Activated CD8-positive, alpha-beta T cell treated with anti-CD3 and anti-CD28 coated beads for 36 hours (primary cell): ENCODE measurements at places on chromosomes 12 and 14.

- DNase-seq, result no peak
Measured at GRCh38 chr12:92312463-92312964, 166.9 kb upstream of the BTG1 start.

GRCh38 chr12:68749443-68749842, 3.5 kb downstream of the SLC35E3 start:
- DNase-seq, result no peak

GRCh38 chr12:109591041-109591440, 17.4 kb downstream of the MVK start:
- DNase-seq, result no peak

DNA sequence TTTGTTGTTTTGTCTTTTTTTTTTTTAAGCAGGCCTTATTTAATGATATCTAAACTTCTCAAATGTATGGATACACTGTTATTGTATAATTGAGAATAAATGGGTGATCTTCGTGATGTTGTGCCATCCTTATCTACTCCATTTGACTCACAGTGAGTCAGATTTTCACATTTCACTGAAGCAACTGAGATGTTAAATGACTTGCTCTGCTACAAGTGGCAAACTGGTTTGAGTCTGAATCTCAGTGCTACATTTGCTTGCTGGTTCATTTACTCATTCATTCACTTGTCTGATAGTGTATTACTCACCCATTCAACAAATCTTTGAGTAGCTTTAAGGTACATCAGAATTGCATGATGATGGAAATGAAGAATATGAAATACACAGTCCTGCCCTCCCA, 2.6 kb downstream of the KIAA0586 start:
- DNase-seq, result no peak

DNA sequence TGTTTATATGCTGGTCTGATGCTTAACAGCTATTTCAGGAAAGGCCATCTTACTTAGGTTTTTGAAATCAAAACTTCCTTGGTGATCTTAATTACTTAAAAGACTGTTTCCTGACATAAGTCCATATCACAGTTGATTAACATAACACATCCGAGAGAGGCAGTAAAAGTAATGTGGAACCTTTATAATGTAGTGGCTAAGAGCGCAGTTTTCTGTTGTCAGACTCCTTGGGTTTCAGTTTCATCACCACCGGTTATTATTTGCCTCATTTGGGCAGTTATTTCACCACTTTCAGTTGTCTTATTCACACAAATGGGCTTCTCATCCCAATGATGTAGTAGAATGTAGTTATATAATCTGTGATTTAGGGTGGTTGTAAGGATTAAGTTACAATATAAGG, 30.9 kb downstream of the TBC1D15 start:
- DNase-seq, result no peak

GRCh38 chr12:39404000-39404399, 38.9 kb downstream of the KIF21A start:
- no peak for DNase-seq

- DNase-seq, result no peak
Measured at GRCh38 chr12:125184213-125184967, 119.2 kb downstream of the AACS start.

- DNase-seq, result no peak
Measured at GRCh38 chr14:50398189-50398580, 1.5 kb upstream of the CDKL1 start.

GRCh38 chr12:107092669-107093416, 506 bp downstream of the CRY1 start:
- DNase-seq, result peak; percentile 87

GRCh38 chr12:83065562-83065961, 378.9 kb downstream of the TMTC2 start:
- DNase-seq, result no peak

- no peak for DNase-seq
Measured at GRCh38 chr12:91974541-91975085, 171.0 kb downstream of the BTG1 start.

- DNase-seq, result no peak
Measured at GRCh38 chr12:100437038-100437841, 36.4 kb upstream of the NR1H4 start.

DNA sequence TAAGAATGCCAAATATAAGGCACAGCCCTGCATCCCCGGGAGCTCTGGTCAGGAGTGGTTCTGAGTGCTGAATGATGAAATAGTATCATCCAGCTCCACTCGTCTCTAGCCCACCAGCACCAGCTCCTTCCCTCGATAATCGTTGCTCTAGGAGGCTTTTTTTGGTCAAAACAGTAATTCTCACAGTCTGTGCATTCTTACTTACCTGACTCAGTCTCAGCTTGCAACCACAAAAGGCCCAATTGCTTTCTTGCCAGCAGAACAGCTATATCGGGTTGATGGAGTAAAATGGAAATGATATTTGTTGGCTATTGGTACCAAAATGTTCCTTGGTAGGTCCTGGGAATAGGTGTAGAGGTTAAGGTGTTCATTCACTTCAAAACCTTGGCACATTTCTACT, 94.8 kb downstream of the BMP4 start:
- DNase-seq, result no peak

DNA sequence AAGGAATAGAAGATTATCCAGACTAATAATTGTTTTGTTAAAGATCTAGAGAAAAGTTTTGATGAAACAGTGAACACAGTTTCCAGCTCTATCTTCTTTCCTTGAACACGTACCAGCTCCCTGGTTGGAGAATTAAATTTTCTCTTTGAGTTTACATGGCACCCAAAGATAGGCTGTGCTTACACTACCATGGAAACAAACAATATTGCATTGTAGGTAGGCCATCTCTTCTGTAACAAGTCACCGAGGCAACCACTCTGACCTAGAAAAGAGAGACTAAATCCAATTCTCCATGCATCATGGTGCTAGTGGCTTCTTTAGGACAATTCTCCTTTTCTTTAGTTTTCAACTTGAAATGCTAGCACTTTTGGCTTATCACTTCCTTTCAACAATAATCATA, 9.9 kb downstream of the BMAL2 start:
- no peak for DNase-seq

DNA sequence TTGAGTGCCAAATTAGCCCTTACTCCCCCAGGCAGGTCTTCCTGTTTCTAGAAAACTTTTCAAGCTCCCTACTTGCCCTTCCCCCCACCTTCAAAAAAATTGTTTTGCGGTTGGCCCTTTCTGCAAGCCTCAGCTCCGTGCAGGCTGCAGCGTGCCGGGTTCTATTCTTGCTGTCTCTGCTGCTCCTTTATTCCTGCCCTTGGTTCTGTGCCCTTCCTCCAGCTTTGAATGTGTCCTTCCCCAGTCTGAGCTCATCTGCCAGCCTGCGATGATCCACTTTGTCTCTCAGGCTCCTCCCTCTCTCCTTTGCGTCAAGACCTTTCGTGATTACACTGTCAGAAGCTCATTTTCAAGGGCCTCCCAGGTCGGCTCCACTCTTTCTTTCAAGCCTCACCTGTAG, 98.6 kb downstream of the IRF2BPL start:
- DNase-seq, result peak; percentile 76

- no peak for DNase-seq
Measured at GRCh38 chr12:15720295-15720694, 68.9 kb downstream of the EPS8 start.

DNA sequence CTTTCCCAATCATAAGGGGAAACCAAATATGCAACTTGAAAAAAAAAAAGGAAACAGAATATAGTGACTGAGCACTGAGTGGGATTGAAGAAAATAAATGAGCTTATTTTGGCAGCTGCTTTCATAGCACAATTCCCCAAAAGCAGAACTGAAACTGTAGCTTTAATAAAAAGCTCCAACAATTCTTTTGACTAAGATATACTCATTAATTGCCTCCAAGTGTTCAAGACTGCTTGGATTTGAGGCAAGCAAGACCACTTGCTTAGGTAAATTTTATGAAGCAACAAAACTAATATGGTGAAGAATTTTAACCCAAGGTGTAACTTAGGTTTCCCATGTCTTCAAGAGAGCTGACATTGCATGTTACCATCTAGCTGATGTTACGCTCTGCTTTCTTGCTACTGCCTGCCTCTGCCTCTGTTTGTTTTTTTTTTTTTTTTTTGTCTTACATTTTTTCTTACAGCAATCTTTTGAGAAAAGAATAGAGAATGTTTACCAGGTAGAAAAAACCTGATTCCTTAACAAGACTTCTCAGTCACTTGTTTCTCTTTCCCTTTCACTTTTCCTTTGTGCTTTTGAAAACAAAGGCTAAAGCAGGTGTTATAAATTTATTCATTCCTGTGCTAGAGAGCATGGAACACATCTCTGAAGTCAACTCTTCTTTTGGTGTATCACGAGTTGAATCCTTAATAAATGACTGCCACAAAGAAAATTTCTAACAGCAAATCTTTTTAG, 134.4 kb downstream of the BCAT1 start:
- no peak for DNase-seq

- no peak for DNase-seq
Measured at GRCh38 chr14:92497391-92497790, 16.2 kb upstream of the RIN3 start.

GRCh38 chr12:114851981-114852380, 168.0 kb upstream of the TBX3 start:
- DNase-seq, result no peak

DNA sequence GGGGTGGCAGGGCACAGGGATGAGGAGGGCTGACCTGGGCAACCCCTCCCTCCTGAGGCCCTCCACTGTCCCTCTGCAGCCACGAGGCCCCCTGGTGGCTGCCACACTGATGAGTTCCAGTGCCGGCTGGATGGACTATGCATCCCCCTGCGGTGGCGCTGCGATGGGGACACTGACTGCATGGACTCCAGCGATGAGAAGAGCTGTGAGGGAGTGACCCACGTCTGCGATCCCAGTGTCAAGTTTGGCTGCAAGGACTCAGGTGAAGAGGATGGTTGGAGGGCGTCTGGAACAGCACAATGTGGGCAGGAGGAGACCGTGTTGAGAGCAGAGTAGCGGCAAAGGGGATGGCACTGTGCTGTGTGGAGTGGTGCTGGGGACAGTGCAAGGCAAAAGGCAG, 25.7 kb upstream of the LRP1-AS start:
- peak; percentile 37 for DNase-seq

DNA sequence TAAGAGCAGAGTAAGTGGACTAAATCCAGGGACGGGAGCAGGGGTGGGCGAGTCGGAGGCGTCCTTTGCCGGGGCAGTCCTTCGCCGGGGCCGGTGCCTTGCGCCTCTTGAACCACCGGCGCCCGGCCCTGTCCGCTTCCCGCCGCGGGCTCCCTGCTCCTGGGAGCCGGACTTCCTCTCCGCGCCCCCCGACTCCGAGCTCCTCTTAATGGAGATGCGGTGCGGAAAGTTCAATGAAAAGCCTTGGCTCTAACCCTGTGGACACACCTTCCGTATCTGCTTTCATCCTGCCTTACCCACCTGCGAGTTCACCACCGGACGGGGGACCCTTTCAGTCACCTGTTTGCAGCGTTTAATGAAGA, 412 bp downstream of the FGFR1OP2 start:
- DNase-seq, result peak; percentile 45

DNA sequence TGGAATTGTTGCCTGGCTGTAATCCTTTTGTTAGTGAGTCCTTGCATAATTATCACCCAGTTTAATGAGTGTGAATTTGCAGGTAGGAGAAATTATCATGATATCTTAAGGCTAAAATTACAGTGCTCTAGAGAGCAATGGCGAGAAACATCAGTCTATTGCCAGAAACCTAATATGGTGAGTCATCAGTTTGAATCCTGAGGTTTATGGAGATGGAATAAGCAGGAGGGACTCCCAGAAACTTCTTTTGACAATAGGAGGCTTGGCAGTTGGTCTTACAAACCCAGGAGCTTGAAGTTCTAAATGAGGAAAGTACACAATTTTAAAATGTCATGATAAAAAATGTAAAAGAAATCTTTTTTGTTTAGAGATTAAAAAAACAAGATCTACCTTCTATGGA, 31.5 kb upstream of the CRADD start:
- DNase-seq, result no peak

DNA sequence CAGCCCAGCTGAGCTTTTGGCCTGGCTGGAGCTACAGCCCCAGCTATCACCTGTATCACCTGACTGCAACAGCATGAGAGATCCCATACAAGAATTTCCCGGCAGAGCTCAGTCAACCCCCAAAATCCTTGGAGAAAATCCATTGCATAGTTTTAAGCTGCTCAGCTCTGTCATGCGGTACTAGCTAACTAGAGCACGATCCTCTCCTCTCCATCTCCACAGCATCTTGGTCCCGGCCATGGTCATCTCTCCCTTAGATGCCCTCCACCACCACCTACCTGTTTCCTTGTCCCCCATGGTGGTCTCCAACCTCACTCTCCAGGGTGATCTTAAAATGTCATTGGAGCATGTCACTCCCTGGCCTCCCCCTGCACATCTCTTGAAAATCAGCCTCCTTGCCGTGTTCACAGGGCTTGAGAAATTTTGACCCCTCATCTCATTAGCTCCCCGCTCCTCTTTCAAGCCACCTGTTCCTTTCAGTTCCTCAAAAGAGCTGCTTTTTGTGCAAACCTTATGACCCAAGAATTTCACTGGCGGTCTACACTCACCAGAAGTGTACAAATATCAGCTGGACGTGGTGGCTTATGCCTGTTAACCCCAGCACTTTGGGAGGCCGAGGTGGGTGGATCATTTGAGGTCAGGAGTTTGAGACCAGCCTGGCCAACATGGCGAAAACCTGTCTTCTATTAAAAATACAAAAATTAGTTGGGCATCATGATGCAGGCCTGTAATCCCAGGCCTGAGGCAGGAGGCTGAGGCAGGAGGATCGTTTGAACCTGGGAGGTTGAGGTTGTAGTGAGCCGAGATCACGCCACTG, 8.1 kb upstream of the CLMN start:
- DNase-seq, result no peak

DNA sequence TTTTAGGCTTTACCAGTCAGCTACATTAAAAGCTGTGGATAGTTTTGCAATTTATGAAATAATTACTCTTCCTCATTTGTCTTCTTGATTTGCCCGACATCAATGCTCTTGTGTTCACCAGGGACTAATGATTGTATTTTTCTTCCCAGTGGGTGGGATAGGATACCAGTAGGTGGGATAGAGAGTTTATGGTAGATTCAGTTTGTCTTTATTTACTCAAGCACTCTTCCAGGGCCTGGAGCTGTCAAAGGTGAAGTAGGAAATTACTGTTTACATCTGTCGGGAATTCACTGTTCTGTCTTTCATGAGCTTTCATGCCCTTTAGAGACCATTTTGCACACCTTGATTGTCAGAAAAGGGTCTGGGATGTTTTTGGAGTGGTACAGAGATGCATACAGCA, 36.6 kb downstream of the ETV6 start:
- DNase-seq, result no peak

- no peak for DNase-seq
Measured at GRCh38 chr12:130438711-130439110, 101.0 kb downstream of the PIWIL1 start.

- peak; percentile 24 for DNase-seq
Measured at GRCh38 chr14:77580964-77581505, 35.4 kb downstream of the SPTLC2 start.

- DNase-seq, result no peak
Measured at GRCh38 chr14:92770484-92770883, 22.1 kb upstream of the LGMN start.

- peak; percentile 65 for DNase-seq
Measured at GRCh38 chr14:104689109-104689880, at the start of gene INF2. INF2 (plus strand) TSS chr14:104689618; CDS start chr14:104701366, 11,748 bp downstream.

GRCh38 chr12:26520109-26520508, 312.9 kb downstream of the ITPR2 start:
- DNase-seq, result no peak
